Neural progenitor cell (in vitro differentiated cells): ENCODE measurements at places on chromosomes 11 and 22. TPM values are rescaled to one million over a fixed set of nuclear protein-coding genes. Genes with fewer than 3 reads are reported as not detected.

GRCh38 chr11:20458905-20459632 is 71.6 kb downstream of the PRMT3 start:
- no peak for DNase-seq

GRCh38 chr11:47125083-47125482 is 51.6 kb downstream of the ARFGAP2 start:
- no peak for DNase-seq

DNA sequence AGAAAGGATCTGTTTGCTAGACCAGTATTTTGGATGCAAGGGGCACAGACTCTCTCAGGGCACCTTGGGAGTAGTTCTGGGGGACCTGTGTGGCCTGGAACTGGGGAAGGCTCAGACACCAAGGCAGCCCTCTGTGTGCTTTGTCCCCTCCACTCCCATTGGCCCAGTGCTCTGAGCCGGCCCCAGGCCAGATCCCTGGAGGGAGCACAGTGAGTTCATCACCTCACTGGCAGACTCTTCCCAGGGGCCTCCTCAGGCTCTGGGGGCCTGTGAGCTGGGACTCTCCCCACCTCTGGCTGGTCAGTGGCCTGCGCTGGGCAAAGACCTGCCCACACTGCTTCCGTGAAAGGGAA is 51.7 kb downstream of the CHRDL2 start:
- no peak for DNase-seq

GRCh38 chr11:35363854-35364780 is 55.2 kb downstream of the SLC1A2 start:
- peak; percentile 13 for DNase-seq

- no peak for DNase-seq
Observed at GRCh38 chr11:15189641-15190365, 75.1 kb downstream of the INSC start.

Gene CPSF7
- 60.7 and 71.9 TPM in 2 replicates for total RNA-seq

- no peak for DNase-seq
Observed at GRCh38 chr11:132096132-132096825, 725.9 kb downstream of the NTM start.

DNA sequence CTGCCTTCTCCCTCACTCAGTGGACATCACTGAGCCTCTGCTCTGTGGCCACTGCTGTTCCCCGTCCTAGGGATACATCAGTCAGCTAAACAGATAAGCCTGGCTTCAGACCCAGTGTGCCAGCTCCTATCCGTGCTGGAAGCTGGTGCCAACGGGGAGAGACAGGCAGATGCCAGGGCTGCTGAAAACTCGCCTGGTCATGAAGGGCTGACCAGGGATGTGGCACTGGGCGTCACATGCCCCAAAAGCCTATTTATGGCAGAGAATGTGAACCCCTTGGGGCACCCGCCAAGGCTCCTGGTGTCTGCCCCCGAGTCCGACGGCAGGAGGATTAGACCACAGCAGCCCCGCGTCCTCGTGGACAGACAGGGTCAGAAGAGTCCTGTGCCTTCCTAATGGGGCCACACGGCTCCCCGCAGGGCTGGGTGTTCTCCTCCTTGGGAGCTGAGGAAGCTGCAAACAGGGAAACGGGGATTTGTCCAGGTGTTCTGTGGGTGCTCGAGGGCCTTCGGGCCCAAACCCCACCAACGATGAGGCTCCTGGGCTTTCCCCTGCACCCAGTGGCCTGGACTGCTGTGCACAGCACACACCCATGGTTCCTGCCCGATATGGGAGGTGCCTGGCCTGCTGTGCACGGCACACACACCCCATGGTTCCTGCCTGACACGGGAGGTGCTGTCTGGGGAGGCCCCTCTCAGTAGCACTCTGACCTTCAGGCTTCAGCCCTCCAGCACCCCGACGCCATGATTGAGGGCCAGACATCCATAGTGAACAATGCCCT is 19.9 kb downstream of the ANO1 start:
- DNase-seq: no peak

Gene DNAJB7
- not detected in 2 replicates for total RNA-seq
